Trophoblast cell (in vitro differentiated cells and primary cell): ENCODE measurements at places on chromosomes 7 and 10.

DNA sequence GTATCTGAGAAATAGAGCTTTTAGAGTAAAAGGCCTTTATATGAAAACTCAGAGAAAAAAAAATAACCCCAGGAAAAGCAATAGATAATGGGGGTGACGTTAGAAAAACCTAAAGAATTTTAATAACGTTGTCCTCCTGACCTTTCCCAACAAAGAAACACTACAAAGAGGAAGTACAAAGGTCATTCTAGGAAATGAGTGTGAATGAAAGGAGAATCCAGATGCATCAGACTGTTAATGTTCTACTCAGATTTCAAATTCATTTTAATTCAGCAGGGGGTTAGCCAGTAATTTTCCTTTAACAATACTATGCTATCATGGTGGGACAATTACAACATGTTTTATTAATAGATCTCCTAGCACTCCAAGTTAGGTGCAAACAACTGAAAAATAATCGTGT, 73.8 kb upstream of the CDK1 start:
- no peak for DNase-seq

GRCh38 chr7:150453181-150453580, 2.8 kb downstream of the GIMAP8 start:
- DNase-seq, result no peak

DNA sequence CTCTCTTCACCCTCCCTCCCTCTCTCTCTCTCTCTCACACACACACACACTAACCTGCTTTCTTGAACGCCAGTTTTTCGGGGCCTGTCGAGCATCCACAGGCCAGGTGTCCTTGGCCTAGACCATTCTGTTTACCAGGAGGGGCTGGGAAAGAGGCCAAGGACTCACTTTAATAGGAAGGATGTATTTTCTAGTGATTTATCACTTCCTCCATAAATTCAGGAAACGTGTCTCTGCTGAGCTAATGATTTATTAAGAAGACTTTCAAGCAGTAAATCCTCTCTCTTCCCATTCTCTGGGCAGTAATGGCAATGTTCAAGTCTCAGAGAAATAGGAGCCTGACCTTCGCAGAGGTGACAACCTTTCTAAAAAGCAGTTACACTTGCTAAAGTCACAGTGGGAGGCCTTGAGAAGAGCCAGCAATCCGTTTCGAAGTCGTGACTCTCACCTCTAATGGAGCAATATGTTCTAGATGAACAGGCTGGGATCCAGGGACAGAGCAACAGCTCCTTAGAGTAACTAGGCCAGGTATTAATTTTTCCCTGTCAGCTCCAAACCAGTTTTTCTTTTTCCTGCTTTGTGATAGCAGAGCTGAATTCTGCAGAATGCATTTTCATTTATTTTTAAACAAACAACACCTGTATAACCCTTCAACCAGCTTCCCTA, 1357.5 kb upstream of the SORCS1 start:
- no peak for DNase-seq

GRCh38 chr7:47525066-47525623, 56.8 kb downstream of the TNS3 start:
- no peak for DNase-seq

GRCh38 chr10:15780353-15781135, 60.8 kb upstream of the ITGA8 start:
- no peak for DNase-seq

DNA sequence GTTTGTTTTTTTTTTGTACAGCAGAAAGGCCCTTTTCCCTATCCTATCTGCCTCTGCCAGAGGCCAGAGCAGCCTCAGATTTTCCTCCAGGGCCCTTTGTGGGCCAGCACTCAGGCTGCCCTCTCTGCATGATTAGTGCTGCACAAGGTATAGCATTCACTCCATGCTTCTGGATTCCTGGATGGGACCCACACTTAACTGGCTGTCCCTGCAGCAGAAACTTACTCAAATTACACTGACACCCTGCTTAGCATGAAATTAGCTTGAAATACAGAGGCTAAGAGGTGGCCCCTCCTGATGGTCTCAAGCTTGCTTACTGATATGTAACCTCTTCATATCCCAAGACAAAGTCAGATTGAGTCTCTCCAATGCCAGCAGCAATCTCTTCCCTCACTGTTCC, 239.3 kb downstream of the SORCS1 start:
- DNase-seq, result no peak

- no peak for DNase-seq
These were observed 59.7 kb downstream of the IGF2BP3 start for GRCh38 chr7:23410446-23411183.

- no peak for DNase-seq
These were observed 212.6 kb upstream of the HABP2 start for GRCh38 chr10:113340282-113340681.

GRCh38 chr10:113600569-113600968, 47.7 kb downstream of the HABP2 start:
- peak; percentile 63 for DNase-seq
